ENCODE measurements at places on chromosomes 5 and 9. TPM values are rescaled to one million over a fixed set of nuclear protein-coding genes. Genes with fewer than 3 reads are reported as not detected.

Gene MLANA
- total RNA-seq: under 0.01 TPM

Gene C1QTNF3
- total RNA-seq: 2.4 TPM

Gene ST6GALNAC6
- total RNA-seq: 53.2 TPM

Gene ZDHHC11B
- total RNA-seq: not detected

Gene ASPN
- 1.2 TPM for total RNA-seq

Gene ASTN2
- total RNA-seq: 4.7 TPM

Gene SV2C
- total RNA-seq: not detected

Gene TNFSF8
- total RNA-seq: not detected

Gene FAM81B
- not detected for total RNA-seq

Gene CDKN2B
- total RNA-seq: 50.7 TPM

Gene PCDHB2
- total RNA-seq: 1.4 TPM

Gene FABP6
- not detected for total RNA-seq

- no peak overlapping the region for H3K27ac ChIP-seq
- no peaks in the 10 kb centered on the region for H3K36me3 ChIP-seq
- no peaks in the 10 kb centered on the region for H3K4me1 ChIP-seq
- no peaks in the 10 kb centered on the region for H3K27me3 ChIP-seq
Observed at GRCh38 chr5:59279979-59280378, 613.5 kb downstream of the PDE4D start.

GRCh38 chr9:20486552-20486951 lies 135.7 kb downstream of the MLLT3 start:
- DNase-seq: no peak
- H3K27me3 ChIP-seq: no peaks in the 10 kb centered on the region
- H3K4me1 ChIP-seq: no peaks in the 10 kb centered on the region

DNA sequence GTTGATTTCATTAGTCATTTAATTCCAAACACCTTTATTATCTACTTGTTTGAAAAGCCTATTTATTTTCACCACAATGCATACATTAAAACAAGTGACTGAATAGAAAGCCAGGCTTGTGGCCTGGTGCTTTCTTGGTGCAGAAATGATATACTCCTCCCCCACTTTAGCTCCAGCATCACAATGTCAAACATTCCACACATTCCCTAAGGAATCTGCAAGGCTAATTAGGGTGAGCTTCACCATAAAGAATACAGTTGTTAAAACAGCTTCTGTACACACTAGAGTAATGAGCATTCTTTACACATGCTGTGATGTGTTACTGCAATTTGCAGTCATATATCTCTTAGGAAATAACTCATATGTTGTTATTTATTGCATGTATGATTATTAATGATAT lies 705.7 kb downstream of the CETN3 start:
- H3K27ac ChIP-seq: no peak overlapping the region
- no peak overlapping the region for H3K4me3 ChIP-seq
- H3K27me3 ChIP-seq: no peaks in the 10 kb centered on the region
- no peaks in the 10 kb centered on the region for H3K4me1 ChIP-seq

- DNase-seq: no peak
- H3K4me1 ChIP-seq: no peaks in the 10 kb centered on the region
- no peaks in the 10 kb centered on the region for H3K27me3 ChIP-seq
Observed at GRCh38 chr5:80644900-80645299, 9.6 kb upstream of the MSH3 start.

- H3K4me3 ChIP-seq: no peak overlapping the region
- H3K27ac ChIP-seq: no peak overlapping the region
- no peaks in the 10 kb centered on the region for H3K27me3 ChIP-seq
Observed at GRCh38 chr5:178793151-178793550, 62.7 kb upstream of the ZNF354A start.

- H3K27ac ChIP-seq: no peak overlapping the region
- H3K27me3 ChIP-seq: no peaks in the 10 kb centered on the region
- no peak for DNase-seq
Observed at GRCh38 chr9:77453825-77454647, 194.1 kb downstream of the GNA14 start.

DNA sequence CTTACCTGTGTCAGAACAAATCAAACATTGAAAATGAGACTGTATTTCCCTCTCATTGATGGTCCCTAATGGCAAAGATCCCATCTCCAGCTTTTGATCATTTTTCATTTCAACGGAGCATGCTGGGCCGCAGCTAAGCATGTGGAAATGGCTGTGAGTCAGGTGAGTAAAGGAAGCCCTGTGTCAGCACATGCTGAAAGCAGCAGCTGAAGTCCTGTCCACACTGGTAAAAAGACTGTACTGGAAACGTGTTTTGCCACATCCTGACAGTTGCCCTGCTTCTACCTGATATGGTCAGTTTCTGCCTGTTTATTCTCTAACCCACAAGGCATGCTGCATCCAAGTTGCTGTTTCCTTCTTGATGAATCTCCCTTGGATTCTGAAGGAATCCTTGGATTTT lies 330.1 kb downstream of the EFNA5 start:
- H3K4me3 ChIP-seq: no peak overlapping the region
- H3K27ac ChIP-seq: no peak overlapping the region
- H3K4me1 ChIP-seq: no peaks in the 10 kb centered on the region
- no peaks in the 10 kb centered on the region for H3K27me3 ChIP-seq

DNA sequence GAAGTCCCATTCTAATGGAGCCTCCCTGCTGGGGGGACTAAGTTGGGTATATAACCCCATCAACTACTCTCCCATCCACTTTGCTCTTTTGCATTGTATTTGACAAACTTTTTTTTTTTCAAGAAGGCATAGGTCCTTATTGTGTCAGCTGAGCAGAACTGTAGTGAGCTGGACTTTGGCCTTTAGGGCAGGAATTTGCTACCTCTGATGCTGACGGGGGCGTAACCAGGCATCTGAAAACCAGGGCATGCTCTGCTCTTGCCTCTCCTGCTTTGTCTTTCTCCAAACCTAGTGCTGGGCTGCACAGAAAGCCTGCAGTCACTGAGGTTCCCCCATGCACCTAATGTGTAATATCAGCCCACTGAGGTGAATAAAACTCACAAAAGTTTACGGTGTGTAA lies 49.0 kb downstream of the MSX2 start:
- no peak overlapping the region for H3K27ac ChIP-seq
- H3K4me1 ChIP-seq: no peaks in the 10 kb centered on the region
- no peak overlapping the region for H3K4me3 ChIP-seq

GRCh38 chr9:38724754-38725153 lies 4.8 kb upstream of the FAM240B start:
- H3K27me3 ChIP-seq: no peaks in the 10 kb centered on the region
- no peaks in the 10 kb centered on the region for H3K4me1 ChIP-seq
- no peak overlapping the region for H3K4me3 ChIP-seq
- H3K27ac ChIP-seq: no peak overlapping the region

DNA sequence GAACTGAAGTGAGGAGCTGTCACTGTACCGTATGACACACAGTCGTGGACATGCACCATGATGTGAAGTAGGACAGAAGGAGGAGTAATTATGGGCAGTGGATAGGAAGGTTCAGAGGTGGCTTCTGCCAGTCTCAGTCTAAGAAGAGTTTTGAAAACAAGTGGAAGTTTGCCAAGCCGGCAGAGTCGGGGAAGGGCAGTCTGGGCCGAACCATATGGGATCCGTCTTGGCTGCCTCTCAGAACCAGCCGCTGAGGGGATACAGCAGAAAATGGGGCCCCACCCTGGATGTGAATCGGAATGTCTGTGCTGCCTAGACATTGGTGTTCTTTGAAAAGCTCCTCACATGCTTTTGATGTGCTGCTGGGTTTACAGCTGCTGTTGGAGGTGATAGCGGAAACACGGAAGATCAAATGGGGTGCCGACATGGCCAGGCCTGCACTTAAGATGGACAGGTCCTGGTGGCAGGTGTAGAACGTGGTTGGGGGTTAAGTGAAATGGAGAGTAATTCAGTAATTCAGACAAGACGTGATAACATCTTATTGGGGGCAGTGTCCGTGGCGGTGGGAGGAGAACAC lies 11.2 kb downstream of the SNX18 start:
- H3K4me1 ChIP-seq: peaks cover 26% of the 10 kb centered on the region
- no peak overlapping the region for H3K27ac ChIP-seq
- no peak for DNase-seq
- H3K27me3 ChIP-seq: no peaks in the 10 kb centered on the region
- H3K4me3 ChIP-seq: no peak overlapping the region

- H3K4me3 ChIP-seq: peak overlapping the region; percentile 93
- H3K36me3 ChIP-seq: peaks cover 56% of the 10 kb centered on the region
- peak; percentile 79 for DNase-seq
- H3K27me3 ChIP-seq: no peaks in the 10 kb centered on the region
- H3K27ac ChIP-seq: peak overlapping the region; percentile 83
Observed at GRCh38 chr9:35687972-35688557, 1.7 kb downstream of the TPM2 start.

- H3K4me1 ChIP-seq: no peaks in the 10 kb centered on the region
- H3K27me3 ChIP-seq: no peaks in the 10 kb centered on the region
- H3K36me3 ChIP-seq: no peaks in the 10 kb centered on the region
- H3K27ac ChIP-seq: no peak overlapping the region
Observed at GRCh38 chr5:118195211-118195610, 793.1 kb downstream of the DTWD2 start.

DNA sequence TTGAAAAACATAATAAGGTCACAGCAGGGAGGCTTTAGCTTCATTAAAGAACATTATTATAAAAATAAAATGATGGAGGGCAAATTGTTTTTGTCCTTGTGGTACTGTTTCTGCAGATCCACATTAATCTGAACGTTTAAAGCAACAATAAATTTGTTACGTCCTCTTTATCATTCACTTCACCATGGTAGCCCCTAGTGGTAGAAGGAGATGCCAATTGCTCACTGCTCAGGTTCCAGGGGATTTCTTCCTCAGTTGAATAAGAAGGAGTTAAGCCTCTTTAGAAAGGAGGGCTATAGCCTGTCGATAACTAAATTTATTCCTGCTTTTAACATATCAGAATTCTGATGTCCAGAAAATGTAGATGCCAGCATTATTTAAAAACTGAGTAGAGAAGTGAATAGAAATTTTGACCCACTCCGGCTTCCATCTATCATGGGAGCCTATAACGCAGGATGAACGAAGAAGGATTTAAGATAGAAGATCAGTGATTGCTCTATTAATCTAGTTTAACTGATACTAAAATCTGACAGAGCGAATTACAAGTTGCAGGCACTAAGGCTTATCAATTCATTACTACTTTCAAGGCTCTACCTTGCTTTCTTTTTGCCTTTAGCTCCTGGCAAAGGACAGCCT lies 692.3 kb downstream of the PTPRD start:
- no peaks in the 10 kb centered on the region for H3K27me3 ChIP-seq
- H3K4me3 ChIP-seq: no peak overlapping the region
- H3K36me3 ChIP-seq: no peaks in the 10 kb centered on the region
- H3K27ac ChIP-seq: no peak overlapping the region
- no peaks in the 10 kb centered on the region for H3K4me1 ChIP-seq

GRCh38 chr5:159805021-159805420 lies 111.3 kb upstream of the ADRA1B start:
- DNase-seq: no peak
- H3K36me3 ChIP-seq: no peaks in the 10 kb centered on the region
- H3K27ac ChIP-seq: no peak overlapping the region

DNA sequence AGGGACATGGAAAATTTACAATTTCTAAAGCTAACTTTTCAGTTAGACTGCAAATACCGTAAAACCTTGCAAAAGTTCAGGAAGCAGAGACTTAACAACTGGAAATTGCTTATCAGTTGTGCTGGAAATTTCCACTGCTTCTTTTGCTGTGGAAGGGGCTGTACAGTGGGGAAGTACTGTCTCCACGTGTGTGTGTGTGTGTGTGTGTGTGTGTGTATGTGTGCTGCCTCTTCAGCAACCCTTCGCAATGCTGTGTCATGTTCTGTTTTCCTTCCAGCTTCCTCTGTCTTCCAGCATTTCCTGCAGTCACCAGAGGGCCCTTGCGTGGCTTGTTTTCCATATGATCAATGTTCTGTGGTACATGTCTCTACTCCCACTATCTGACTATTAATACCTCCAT lies 87.5 kb upstream of the RANBP3L start:
- no peak overlapping the region for H3K4me3 ChIP-seq
- no peaks in the 10 kb centered on the region for H3K36me3 ChIP-seq
- peaks cover 21% of the 10 kb centered on the region for H3K4me1 ChIP-seq
- H3K27ac ChIP-seq: no peak overlapping the region
- DNase-seq: peak; percentile 57

- DNase-seq: no peak
- no peak overlapping the region for H3K4me3 ChIP-seq
- H3K27me3 ChIP-seq: no peaks in the 10 kb centered on the region
- no peaks in the 10 kb centered on the region for H3K4me1 ChIP-seq
Observed at GRCh38 chr9:30198463-30199309, 2185.8 kb upstream of the ACO1 start.

DNA sequence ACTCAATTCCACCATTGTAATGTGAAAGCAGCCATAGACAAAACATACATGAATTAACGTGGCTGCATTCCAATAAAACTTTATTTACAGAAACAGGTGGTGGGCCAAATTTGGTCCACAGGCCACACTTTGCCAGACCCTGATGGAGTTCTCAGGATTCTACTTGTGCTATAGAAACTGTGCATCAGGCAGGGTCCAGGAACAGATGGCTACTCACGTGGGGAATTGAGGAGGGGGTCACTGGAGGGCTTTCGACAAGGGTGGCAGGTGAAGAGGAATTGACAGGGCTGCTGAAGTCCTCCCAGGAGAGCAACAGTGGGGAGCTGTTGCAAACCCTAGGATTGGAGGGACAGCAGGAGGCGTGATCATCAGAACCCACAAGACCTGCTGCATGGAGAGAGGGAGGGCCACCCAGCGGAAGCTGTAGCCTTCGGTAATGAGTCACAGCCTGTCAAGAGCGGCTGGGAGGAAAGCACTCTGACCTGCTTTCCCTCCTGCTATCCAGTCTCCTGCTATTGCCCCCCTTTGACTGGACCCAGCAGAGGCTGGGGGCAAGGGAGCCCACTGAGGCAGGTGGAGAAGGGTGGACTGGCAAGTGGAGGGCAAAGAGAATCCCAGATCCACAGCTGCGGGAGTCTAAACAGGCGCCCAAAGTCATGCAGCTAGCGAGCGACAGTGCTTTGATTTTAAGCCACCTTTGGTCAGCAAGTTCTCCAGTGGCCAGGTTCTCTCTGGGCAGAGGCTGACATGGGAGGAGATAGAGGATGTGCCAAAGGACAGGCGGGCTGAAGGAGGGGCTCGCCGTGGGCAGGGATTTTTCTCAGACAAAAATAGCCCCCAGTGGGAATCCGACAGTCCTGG lies 138.3 kb upstream of the SMIM23 start:
- DNase-seq: peak; percentile 89
- no peaks in the 10 kb centered on the region for H3K36me3 ChIP-seq

DNA sequence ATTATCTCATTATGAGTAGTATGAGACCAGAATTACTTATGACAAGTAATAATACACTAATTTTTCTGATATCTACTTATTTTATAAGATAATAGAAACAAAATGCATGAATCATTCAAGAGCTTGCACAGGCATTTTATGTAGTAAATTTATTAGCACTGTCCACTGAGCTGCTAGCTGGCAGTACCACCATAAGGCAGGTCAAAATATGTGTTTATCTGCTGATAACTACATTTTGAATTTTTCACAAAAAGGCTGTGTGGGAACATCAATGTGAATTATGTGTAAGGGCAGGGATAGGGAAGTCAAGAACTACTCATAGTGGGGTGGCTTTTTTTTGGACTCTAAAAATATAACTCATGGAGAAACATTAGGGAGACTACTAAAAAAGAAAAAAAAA lies 249.6 kb downstream of the PAPPA start:
- no peaks in the 10 kb centered on the region for H3K4me1 ChIP-seq
- H3K4me3 ChIP-seq: no peak overlapping the region
- H3K36me3 ChIP-seq: no peaks in the 10 kb centered on the region
- H3K27me3 ChIP-seq: no peaks in the 10 kb centered on the region

Data from osteoblast (primary cell).